ENCODE measurements at places on chromosomes 16 and 17.

DNA sequence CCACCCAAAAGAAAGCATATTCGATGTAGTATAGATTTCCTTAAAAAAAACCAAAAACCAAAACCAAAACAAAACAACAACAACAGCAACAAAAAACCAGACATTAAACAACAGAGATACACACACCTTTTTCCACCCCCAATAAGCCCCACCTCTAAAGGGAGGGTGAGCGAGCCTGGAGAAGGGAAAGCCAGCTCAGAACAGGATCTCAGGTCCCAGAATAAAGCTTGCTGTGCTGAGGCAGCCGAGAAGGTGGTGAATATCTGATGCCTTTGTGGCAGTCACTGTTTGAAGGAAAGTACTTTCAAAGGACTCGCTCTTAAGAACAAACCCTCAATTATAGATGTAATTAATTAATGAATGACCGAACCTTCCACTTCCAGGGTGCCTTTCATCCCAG is 470 bp downstream of the KRT23 start:
- DNase-seq: no peak

DNA sequence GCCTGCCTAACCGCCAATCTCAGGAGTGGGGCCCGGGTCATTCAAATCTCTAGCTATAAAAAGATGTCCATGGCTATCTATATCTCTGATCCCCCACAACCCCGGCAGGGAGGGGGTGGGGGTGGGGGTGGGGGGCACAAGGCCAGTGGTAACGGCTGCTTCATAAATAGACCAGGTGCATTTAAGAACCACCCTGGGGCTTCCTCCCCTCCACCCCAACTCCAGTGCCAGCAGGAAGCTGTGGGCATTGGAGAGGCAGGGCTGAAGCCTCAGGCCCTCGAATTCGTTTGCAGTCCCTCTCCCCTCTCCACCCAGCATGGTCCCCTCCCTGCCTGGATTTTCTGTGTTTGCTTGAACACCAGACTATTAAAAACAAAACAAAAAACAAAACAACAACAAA is 56.0 kb downstream of the RAP1GAP2 start:
- no peak for DNase-seq

GRCh38 chr17:57531078-57531477 is 214.0 kb downstream of the CCDC182 start:
- no peak for DNase-seq

- no peak for DNase-seq
Observed at GRCh38 chr17:33492731-33493265, 199.7 kb upstream of the ASIC2 start.

- no peak for DNase-seq
Observed at GRCh38 chr17:76032780-76033108, 5.6 kb upstream of the EVPL start.

- no peak for DNase-seq
Observed at GRCh38 chr17:28324267-28324745, 5.3 kb downstream of the TMEM97 start.

DNA sequence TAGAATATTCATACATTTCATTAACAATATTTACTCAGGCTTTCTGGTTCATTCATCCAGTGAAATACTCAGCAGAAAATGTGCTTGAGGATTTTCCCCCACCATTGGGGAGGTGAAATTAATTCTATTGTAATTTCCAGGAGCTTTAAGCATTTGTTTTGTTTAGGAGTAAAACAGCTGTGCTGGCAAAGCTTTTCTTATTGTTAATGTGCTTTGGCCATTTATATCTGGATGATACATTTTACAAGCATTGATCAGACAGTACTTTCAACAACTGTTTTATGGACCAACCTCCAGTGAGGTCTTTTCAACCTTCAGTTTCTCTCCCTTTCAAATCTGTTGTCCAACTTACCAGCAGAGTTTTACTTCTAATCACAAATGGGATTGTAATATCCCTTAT is 672.4 kb downstream of the CDH11 start:
- no peak for DNase-seq

DNA sequence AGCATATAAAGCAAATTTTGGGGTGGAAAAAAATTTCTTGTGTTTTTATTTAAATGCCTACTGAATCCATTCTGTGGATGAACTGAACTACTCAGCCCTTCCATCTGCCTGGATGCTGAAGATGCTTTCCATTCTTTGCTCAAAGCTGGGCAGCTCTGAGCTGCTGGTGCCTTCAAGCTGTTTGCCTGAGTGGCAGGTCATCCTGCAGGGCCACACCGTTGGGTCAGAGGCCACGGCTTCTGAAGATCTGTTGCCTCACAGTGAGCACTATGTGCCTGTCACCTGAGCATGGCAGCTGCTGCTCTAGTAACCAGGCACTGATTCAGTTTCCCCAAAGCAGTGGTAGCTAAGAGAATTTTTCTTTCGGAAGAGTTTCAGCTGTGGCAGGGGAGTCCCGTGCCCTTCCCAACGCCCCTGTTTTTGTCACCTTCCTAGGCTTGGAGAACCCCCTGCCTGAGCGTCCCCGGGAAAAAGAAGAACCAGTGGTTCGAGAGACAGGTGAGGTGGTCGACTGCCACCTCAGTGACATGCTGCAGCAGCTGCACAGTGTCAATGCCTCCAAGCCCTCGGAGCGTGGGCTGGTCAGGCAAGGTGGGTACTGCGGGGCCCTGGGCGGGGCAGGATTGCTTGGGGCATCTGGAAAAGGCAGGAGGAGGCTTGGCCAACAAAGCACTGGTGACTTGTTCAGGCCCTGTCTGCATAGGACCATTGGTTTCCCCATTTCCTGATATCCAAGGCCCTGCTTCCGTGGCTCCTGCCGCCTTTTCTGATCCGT is 8.5 kb downstream of the PLK1 start:
- DNase-seq: no peak

DNA sequence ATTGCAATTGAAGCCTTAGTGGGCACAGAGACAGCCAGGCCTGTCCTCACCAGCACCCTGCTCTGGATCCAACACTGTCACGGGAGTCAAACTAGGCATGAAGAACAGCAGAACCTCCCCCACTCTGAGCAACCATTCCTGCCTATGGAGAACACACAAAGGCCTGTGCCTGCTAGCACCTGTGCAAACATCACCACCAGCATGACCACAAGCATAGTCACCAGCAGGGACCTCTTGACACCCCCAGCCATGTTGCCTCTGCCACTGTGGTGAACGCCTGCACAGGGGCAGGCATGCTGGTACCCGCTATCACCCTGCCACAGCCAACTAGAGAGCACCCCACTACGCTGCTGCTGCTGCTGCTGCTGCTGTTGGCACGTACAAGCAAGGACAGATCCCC is 51.7 kb downstream of the CMC2 start:
- DNase-seq: no peak

DNA sequence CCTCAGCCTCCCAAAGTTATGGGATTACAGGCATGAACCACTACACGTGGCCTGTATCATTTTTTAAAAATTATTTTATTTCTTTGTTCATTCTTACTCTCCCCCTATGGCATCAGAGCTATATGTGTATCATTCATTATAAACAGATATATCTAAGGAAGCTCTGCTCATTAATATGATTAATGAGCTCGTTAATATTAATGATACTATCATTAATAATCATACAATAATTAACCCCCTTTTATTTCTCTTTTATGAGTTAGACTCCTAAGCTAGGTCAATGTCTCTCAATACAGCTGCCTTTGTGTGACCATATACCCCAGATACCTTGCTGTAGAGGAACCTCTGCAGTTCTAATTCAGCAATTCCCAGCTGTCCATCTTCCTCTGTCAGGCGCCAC is 4.5 kb upstream of the RSKR start:
- no peak for DNase-seq

DNA sequence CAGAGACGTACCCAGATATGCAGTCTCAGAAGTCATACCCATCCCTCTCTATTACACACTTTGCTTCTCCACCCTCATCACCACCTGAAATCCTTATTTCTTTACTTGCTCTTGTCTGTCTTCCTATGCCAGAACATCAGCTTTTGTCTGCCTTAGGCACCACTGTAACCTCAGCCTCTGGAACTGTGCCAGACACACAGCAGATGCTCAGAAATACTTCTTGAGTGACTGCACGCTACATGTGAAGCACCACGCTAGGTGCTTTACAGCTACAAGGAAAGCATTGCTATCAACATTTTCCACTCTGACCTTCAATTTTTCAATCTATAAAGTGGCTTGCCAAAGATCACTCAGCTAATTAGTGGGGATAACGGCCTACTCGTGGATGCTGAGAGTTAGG is 226.8 kb downstream of the CHD9NB start:
- no peak for DNase-seq

GRCh38 chr17:5869041-5869745 is 201.0 kb upstream of the WSCD1 start:
- no peak for DNase-seq

DNA sequence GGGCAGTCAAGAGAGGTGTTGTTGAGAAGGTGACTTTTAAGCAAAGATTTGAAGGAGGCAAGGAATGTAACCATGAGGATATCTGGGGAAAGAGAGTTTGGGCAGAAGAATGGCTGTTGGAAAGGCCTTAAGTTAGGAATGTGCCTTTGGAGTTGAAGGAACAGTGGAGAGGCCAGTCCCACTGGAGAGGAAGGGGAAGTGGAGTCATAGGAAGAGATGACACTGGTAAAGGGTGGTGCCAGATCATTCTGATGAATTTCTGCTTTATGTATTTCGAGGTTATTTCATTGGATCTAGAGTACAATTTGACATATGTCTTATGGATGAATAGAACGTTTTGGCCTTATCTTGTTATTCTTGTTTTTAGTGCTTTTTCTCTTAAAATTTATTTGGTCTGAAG is 93.5 kb downstream of the WWP2 start:
- DNase-seq: no peak

DNA sequence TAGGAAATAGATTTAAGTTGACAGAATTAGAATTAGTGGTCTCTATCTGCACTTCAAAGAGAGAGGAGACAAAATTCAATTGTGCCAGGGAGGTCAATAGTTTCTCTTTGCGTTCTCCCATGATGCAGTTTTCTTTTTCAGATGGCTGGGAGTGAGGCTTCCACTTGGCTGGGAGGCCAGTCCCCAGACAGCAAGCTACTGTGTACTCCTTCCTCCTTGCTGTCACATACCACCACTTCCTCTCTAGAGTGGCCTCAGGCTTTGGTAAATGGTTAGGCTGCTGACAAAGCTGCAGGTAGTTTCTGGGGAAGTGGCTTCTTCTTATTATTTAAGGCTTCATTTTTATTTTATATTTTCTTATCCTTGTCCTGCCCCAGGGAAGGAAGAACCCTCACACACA is 106.2 kb upstream of the HS3ST4 start:
- DNase-seq: no peak

DNA sequence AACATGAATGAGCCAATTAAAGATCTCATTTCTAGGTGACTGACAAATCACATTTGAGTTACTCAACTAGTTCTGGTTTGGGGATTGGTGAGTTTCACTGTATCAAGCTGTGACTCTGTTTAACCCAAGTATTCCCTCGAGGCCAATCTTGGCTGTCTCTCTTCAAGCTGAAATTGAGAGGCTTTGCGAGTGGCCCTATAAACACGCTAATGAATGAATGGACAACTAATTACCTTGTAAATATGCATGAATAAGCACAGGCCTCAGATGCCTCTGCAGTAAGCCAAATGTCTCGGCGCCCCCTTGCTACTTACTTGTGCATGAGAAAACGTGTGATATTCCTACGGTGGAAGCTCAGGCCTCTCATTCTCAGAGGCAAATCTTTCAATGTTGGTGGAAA is 450.3 kb upstream of the PSMD7 start:
- DNase-seq: no peak

DNA sequence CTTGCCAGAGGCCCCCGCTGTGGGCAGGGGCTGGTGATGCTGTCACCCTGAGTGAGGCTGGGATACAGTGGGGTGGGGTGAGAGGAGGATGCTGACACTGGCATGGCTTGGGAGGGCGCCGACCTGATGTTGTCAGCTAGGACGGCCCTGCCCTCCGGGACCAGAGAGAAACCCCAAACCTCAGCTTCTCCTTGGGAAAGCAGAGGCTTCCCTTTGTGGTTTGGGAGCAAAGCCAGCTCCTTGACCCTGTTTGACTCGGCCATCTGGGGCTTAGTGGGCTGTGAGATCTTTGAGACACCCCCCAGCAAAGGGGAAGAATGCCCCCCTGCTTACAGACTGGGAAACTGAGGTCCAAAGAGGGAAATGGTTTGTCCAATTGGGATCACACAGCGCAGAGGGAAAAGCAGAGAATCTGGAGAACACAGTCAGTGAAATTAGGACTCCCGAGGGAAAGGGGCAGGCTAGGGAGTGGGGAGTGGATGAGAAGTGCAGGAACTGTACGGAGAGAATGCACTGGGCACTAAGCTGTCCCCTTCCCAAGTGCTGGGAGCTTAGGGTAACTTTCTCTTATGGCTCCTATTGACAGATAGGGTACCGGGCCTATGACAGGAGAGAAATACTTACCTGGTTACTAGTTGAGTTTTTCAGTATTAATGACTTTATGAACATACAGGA is 40.7 kb upstream of the DLX4 start:
- DNase-seq: no peak

DNA sequence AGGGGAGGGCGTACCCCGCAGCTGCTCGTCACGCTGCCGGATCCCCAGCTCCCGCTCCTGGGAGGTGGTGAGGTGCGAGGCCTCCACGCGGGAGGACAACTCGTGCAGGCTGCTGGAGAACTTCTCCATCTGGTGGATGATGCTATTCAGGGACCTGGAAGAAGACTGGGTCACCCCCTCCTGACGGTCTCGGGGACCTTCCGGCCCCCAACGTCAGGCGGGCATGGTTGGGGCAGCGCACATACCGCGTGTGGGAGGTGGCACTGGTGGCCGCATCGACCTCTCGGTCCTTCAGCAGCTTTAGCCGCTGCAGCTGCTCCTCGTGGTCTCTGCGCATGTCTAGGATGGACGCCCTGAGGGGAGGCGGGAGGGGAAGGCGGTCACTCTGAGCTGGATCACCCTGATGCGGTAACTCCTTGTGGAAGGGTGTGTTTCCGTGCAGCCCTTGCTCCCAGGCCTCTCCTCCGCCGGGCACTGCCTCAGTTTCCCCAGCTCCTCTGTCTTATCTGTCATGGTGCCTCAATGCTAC is 13.3 kb upstream of the MRPL38 start:
- DNase-seq: no peak

DNA sequence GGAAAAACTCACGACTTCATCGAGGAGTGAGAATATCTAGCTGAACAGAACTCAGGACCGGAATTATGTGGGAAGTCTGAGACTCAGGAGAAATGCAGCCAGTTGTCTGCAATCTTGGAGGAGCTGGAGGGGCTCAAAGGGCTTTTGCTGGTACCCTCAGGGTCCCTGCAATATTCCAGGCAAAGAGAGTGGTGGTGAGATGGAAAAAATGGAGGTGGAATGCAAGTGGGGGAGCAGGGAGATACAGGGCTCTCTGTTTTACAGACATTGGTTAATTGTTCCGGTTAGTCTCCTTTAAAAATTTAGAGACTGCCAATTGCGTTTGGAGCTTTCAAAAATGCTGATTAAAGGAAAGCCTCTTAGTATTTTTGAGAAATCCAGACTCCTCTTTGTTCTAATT is 18.2 kb upstream of the HP start:
- no peak for DNase-seq

DNA sequence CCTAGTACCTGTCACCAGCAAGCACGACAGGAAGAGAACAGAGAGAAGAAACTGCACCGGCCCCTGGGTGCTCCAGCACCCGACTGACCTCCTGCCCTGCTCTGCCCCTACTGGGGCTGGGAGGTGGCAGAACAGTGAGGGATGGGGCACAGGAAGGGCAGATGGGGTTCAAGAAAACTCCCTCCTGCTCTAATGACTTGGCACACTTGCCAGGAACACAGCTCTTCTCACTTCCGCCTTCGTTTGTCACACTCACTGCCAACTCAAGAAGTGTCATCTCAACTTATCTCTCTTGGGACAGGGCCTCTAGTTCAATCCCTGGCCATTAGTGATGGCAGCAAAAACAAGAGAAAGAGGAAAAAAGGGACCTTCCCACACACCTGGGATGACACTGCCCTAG is 42.7 kb upstream of the ICAM2 start:
- DNase-seq: no peak

GRCh38 chr17:45783593-45784292 is 377 bp upstream of the CRHR1 start:
- no peak for DNase-seq

Measured in T-helper 2 cell (primary cell).